ENCODE measurements at places on chromosomes 2 and 18.

GRCh38 chr2:69139778-69140670 is 127.0 kb downstream of the ANTXR1 start:
- DNase-seq: no peak

DNA sequence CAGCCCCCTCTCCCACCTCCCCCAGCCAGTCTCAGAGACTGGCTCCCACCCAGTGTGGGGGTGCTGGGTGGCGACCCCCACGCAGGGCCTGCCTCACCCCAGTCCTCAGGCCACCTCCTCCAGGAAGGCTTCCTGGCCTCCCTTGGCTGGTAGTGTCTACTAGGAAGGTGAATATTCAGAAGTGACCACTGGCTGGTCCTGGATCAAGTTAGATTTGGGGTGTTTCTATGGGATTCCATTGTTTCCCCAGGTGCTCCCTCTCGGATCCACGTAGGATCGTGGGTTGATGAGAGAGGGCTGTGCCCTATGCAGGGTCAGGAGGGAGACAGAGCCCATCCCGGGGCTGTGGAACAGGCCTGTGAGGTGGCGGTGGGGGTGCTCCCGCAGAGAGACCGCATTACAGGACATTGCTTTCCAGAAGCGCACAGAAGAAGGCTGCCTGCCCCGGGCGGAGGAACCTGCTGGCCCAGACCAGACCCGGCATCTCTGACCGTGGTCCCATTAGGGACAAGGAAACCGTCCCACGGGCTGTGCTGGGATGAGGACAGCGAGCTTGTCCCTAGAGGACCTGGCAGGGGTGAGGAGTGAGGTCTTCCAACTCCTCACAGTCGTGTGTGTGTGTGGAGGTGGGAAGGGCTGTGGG is 3.3 kb downstream of the PDCD1 start:
- no peak for DNase-seq

DNA sequence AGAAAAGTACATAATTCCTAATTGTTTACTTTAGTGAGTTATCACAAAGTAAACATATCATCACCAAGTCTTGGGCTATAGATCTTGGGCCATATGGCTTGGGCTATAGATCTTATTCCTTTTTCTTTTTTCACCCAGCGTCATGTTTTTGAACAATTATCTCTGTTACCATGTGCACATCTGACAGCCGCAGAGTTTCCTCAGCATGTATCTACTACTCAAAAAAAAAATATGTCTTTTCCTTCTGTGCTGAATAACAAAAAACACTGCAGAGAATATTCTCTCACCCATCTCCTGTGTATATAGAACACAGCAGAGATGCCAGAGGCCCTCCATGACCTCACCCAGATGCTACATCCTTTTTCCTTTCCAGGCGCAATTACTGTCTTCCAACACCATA is 76.2 kb upstream of the MYO3B start:
- no peak for DNase-seq

DNA sequence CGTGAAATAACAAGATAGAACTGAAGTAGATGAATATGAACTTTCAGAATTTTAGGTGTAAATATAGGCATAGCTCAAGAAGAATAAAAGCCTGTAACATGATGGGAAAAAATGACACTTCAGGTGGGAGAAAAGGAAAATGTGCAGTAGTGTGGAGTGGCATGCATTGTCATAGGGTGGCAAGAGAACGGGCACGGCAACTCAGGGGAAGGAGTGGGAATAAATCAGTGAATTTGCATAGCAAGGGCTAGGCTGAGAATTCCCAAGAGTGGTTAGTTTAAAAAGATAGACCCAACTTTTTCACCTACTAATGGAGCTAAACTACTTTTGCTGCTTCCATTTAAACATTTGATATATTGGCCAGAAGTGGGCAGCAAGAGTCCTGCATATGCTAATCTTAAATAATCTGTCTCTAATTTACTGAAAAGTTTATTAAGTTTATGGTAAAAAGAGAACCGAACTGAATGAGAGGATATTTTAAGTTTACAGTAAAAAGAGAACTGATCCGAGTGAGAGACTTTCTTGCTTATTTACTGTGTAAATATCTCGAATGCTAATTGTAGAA is 228.1 kb downstream of the CTNNA2 start:
- no peak for DNase-seq

- DNase-seq: peak; percentile 23
These were observed 41.6 kb downstream of the PKDCC start for GRCh38 chr2:42089340-42089925.

- DNase-seq: no peak
These were observed 43.7 kb upstream of the CAB39 start for GRCh38 chr2:230668939-230669303.

GRCh38 chr18:10833656-10834055 is 307.8 kb downstream of the NAPG start:
- DNase-seq: no peak

- DNase-seq: no peak
These were observed 95.1 kb downstream of the MYO5B start for GRCh38 chr18:50099725-50100407.

DNA sequence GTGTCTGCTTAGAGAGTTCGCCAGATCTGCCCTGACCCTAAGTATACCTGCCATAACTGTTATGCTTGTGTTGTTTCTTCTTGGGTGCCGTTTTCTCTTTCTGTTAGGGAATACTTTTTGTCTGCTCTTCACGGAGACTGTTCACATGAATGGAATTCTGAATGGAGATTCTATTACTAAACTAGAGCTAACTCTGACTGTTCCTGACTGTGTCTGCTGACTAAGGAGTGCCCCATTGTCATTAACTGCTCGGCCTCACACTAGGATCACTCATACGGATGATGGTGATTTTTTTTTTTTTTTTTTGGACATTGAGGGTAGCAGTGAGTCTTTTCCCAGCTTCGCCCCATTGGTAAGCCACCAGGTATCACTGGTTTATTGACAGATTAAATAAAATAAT is 104.8 kb upstream of the SLC8A1 start:
- DNase-seq: no peak

DNA sequence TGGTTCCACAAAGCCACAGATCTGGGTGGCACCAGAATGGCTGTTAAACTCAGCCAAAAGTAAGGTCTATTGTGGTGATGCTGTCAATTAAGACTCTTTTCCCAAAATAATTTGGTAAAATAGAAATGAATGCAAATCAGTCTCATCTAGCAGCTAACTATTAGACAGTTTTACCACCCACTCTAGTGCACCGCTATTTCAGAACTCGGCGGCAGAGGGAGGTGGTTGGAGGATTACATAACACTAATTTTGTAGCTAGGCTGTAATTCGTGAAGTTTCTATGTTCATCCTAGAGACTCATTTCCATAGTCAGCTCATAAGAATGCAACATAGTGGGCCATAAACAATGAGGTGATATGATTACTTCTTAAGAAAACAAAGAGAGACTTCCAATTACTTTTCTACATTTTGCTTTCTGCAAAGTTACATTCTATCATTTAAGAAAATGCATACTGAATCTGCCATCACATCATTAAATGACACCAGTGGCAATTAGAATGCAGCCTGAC is 413.8 kb downstream of the FBXO15 start:
- no peak for DNase-seq

GRCh38 chr18:22063102-22063501 is 106.3 kb upstream of the GATA6 start:
- no peak for DNase-seq

DNA sequence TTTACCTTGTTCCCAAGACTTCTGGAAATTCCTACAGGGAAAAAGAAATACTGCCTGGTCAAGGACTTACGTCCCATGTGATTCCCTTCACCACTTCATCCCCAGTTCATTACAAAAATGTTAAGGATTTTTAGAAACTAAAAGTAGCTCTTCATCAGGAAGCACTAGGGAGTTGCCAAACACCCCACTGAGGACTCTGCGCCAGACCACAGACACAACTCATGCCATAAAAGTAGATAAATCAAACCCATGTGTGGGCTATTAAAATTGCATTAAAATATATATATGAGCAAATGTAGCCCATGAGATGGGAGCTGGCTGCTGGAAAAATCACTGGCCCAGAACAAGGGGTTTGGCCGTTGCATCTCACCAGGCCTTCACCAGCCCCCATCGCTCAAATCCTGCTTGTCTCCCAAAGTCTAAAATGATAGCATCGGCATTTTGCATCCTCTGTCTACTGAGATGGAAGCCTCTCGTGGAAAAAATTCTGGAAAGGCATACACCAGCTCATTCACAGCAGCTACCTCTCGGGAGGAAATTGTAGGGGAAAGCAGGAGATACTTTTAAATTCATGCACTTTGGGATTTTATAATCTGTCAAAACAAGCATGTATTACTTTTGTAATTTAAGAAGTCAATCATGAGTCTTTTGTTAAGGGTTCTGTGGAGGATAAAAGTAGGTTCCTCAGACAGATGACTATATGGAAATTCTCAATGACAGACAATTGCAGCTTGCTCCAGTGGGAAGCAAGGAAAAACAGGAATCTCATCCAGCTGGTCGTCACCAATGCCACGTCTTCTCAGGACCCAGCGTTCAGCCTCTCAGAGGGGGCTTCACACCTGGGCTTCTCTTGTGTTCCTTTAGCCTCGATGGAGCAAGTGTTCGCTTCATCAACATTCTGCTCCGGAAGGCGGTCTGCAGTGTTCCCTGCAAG is 113.9 kb downstream of the MREG start:
- no peak for DNase-seq

- no peak for DNase-seq
These were observed 270.9 kb downstream of the ATAD2B start for GRCh38 chr2:23655934-23656596.

GRCh38 chr2:179193759-179194394 is 70.8 kb downstream of the SESTD1 start:
- no peak for DNase-seq

DNA sequence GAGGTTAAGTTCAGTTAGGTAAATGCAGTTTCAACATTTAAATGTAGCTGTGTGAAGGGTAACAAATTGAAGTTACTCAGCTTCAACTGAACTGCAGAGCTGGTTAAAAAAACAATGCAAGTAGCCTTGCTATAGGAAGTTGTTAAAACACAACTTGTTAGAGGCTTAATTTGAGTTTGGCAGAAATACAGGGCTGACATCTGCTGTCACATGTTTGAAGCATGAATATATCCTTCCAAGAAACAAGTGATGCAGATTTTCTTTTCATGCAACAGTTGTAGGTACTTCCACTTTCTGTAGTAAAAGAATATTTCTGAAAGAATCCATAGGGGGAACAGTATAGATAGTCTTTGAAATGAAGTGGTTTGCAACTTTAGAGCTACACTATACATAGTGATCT is 208.7 kb upstream of the RASGRP3 start:
- no peak for DNase-seq

GRCh38 chr2:3051266-3051665 is 326.4 kb downstream of the EIPR1 start:
- DNase-seq: no peak

GRCh38 chr2:193966590-193966989 is 1690.4 kb upstream of the SLC39A10 start:
- no peak for DNase-seq

DNA sequence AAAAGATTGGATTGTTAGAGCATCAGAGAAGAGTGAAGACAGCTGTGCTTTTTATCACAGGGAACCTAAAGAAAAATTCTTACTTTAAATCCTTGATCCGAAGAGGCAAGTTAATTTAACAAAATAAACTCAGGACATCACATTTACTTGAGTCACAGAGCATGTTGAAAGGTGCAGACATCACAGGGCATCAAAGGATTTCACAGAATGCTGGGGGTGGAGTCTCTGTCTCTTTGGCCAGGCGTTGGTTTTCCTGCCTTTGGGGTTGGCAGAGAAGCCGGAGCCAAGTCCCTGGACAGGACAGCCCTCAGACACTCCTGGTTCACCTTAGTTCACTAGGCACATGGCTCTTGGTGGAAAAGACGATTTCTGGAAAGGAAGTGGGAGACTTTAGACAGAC is 56.3 kb downstream of the SH3RF3 start:
- no peak for DNase-seq

- DNase-seq: no peak
These were observed 39.1 kb downstream of the KLHL29 start for GRCh38 chr2:23423873-23424680.

DNA sequence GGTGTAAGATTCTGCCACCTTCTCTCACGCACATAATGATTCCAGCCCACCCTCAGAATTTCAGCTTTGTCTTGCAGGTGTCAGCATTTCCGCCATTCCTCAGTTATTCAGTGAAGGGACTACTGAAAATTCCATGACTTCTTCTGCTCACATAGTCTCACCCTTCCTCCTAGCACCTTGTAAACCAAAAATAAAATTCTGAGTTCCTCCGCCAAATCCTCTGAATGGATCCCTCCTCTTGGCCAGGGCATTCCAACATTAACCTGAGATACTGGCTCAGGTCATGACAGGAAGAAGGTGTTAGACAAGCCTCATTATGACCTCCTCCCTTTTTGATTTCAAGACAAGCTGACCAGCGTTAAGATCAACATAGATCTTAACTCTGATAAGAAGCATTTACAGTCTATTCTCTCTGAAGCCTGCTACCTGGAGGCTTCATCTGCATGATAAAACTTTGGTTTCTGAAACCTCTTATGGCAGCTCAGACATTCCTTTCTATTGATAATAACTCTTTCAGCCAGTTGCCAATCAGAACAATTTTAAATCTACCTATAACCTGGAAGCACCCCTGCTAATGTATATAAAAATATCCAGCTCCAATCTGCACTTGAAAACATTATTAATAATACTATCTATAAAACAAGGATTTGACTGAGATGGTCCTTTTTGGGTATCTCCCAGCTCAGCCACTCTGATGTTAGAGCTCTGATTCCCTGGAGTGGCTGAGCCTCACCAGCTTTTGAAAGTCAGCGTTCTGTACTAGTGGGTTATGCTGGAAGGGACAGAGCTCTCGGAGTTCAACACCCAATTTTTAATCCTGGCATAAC is 136.4 kb upstream of the APCDD1 start:
- DNase-seq: no peak

- DNase-seq: no peak
These were observed 111.1 kb upstream of the RBBP8 start for GRCh38 chr18:22822024-22822423.

GRCh38 chr2:160721089-160722040 is 227.8 kb upstream of the RBMS1 start:
- DNase-seq: no peak

- no peak for DNase-seq
These were observed 692.4 kb downstream of the CPS1 start for GRCh38 chr2:211248841-211249240.

- DNase-seq: no peak
These were observed 407.0 kb downstream of the SUCLG1 start for GRCh38 chr2:84052043-84052442.

GRCh38 chr2:65057391-65058052 is 1.3 kb downstream of the CEP68 start:
- DNase-seq: peak; percentile 67

DNA sequence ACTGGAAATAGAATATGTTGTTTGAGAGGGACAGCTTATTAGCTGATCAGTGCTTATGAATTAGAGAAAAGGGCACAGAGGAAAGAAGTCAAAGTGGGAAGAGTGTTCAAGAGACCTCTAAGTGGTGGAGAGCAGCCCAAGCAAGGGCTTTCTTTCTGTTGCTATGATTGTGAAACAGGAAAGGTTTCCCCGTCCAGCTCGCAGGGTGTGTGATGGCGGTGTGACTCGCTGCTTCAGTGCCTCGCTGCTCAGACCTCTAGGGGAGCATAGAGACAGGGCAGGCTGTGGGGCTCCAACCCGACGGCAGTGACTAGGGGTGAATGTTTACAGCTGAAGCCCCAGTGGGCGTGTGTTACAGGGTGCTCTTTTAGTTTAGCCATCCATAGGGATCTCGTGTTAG is 166.5 kb upstream of the COPS8 start:
- peak; percentile 0 for DNase-seq
